ENCODE measurements at places on chromosomes 12 and 14.

GRCh38 chr12:120639771-120640721, at the start of gene CABP1:
Gene CABP1, plus strand, starts transcription at chr12:120640626. Its CDS starts 60 bp downstream, at chr12:120640686.
- H3K36me3 ChIP-seq, result no peaks in the 10 kb centered on the region
- peaks cover 41% of the 10 kb centered on the region for H3K27me3 ChIP-seq
- no peak within 1 kb of the TSS for H3K27ac ChIP-seq
- peak; percentile 80 for DNase-seq
- peak within 1 kb of the TSS; percentile 68 for H3K4me3 ChIP-seq

DNA sequence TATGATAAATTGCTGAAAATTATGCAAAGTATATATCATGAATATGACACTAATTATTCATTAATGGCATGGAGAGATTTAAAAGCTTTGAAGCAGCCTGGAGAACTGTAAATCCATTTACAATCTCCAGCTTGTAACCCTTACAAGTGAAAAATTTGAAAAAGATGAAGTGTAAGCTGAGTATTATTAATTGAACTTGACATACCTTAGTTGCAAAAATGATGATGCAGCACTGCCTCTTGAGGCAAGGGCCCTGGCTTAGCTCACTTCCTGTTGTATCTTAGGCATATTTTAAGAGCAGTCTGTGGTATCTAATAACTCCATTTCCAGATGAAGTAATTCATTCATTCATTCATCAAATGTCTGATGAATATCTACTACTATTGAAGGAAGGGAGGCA, 158.6 kb downstream of the ANO4 start:
- no peak overlapping the region for H3K27ac ChIP-seq
- no peaks in the 10 kb centered on the region for H3K36me3 ChIP-seq
- H3K4me3 ChIP-seq, result no peak overlapping the region

DNA sequence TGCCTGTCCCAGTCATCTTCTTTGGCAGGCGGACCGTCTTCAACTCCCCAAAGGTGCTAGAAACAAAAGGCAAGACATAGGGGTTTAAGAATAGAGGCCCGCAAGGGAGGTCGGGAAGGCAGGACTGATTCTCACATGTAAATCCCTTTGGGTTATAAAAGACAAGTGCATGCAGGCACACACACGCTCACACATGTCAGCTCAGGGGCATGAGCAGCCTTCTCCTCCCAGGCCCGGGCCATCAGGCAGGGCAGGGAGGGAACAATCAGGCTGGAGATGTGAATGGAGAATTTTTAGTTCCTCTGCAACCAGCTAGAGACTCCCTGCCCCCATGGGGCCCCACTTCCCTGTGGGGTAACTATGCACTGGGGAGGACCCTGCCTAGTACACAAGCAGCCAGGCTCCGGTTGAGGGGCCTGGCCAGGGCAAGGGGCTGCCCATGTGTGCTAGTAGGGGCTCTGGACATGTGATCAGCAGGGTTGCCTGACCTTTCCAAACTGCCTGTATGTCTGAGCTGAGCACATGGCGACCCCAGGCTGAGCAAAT, 107.2 kb downstream of the RBM19 start:
- DNase-seq, result no peak
- no peak overlapping the region for H3K4me3 ChIP-seq
- no peaks in the 10 kb centered on the region for H3K27me3 ChIP-seq
- H3K36me3 ChIP-seq, result peaks cover 10% of the 10 kb centered on the region
- H3K27ac ChIP-seq, result no peak overlapping the region

- H3K27ac ChIP-seq, result no peak overlapping the region
- H3K4me1 ChIP-seq, result peaks cover 11% of the 10 kb centered on the region
- no peaks in the 10 kb centered on the region for H3K36me3 ChIP-seq
- peak; percentile 40 for DNase-seq
- peak overlapping the region; percentile 45 for H3K4me3 ChIP-seq
These were observed 2.1 kb downstream of the PRPH start for GRCh38 chr12:49296836-49297694.

GRCh38 chr14:81211844-81212243, 8.9 kb downstream of the GTF2A1 start:
- no peak overlapping the region for H3K27ac ChIP-seq
- DNase-seq, result peak; percentile 12
- H3K4me3 ChIP-seq, result no peak overlapping the region

DNA sequence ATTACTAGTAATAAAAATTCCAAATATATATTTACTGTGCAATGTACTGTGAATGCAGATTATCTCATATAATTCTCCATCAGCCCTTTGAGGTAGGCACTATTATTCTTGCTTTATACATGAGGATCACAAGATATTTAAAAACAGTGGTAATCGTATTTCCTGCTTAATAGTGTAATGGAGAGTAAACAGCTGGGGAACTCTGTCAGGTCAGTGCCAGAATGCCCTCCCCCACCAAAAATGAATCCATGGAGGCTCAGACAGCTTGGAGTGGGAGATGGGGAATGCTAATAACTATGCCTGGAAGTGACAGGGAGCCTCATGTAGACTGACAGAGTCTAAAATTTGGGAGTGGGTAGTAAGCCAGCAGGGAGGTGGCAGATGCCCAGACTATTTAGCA, 153.6 kb downstream of the PAH start:
- H3K4me3 ChIP-seq, result no peak overlapping the region
- no peaks in the 10 kb centered on the region for H3K4me1 ChIP-seq
- no peak overlapping the region for H3K27ac ChIP-seq
- peaks cover 2% of the 10 kb centered on the region for H3K27me3 ChIP-seq
- no peak for DNase-seq

DNA sequence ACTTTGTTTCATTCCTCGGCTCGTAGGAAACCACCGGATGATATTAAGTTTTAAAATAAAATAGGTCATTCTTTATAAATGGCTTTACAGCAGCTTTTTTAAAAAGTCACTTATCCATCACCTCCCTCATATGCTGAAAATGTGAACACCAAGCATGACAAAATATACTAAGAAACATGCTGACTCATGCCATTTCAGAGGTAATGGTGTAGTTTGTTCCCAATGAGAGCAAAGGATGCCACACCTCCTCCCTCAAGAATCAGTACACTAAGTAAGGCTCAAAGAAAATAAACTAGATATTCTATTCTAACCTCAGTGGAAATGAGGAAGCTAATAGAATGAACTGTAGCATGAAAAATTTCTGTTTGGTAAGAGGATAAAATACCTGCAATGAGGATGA, 5.5 kb upstream of the DIO2 start:
- no peak for DNase-seq
- H3K27me3 ChIP-seq, result peaks cover 7% of the 10 kb centered on the region
- no peak overlapping the region for H3K27ac ChIP-seq
- no peak overlapping the region for H3K4me3 ChIP-seq

DNA sequence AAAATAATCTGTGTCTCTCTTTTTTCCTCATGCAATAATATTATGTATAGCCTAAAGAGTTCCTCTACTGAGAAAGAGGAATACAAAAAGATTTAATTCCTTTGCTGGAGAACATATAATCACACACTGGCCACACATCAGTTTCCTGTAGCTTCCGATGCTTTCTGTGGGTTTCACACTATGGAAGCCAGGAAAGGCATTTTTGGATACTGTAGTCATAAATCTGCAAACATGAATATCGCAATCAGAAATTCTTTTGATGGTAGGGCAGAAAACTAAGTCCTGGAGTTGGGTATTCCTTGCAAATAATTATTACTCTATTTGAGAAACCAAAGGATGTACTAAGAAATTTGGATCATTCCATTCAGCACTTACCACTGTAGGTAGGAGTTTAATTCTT, 260.0 kb downstream of the ACSS3 start:
- H3K4me1 ChIP-seq, result no peaks in the 10 kb centered on the region
- DNase-seq, result no peak
- no peaks in the 10 kb centered on the region for H3K27me3 ChIP-seq
- no peak overlapping the region for H3K4me3 ChIP-seq
- H3K27ac ChIP-seq, result no peak overlapping the region
- H3K36me3 ChIP-seq, result no peaks in the 10 kb centered on the region

- no peaks in the 10 kb centered on the region for H3K27me3 ChIP-seq
- H3K4me1 ChIP-seq, result no peaks in the 10 kb centered on the region
- DNase-seq, result no peak
- H3K4me3 ChIP-seq, result no peak overlapping the region
- no peak overlapping the region for H3K27ac ChIP-seq
- H3K36me3 ChIP-seq, result peaks cover 8% of the 10 kb centered on the region
These were observed 44.3 kb upstream of the STRN3 start for GRCh38 chr14:31070431-31070830.

DNA sequence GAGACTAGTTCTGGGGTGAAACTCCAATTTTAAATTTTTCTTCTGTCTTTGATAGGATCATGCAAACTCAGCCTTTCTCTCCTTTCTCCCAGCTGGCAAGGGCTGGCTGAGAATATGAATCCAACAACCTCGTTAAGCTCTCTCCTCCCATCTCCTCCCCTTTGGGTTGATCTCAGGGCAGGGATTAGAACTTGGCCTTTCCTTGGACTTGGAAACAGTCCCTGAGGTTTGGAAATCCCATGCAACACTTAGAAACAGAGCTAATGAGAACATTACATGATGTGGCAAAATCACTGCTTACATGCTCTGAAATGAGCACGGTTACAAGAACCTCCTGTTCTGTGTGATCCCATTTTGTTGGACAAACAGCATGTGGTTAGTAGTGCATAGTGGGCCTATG, 31.6 kb downstream of the ACACB start:
- DNase-seq, result no peak
- H3K27ac ChIP-seq, result no peak overlapping the region
- H3K4me1 ChIP-seq, result no peaks in the 10 kb centered on the region
- H3K27me3 ChIP-seq, result no peaks in the 10 kb centered on the region
- H3K36me3 ChIP-seq, result no peaks in the 10 kb centered on the region
